Omental fat pad (tissue), 4 donors: ENCODE measurements at places on chromosomes 5 and 9. TPM values are rescaled to one million over a fixed set of nuclear protein-coding genes. Genes with fewer than 3 reads are reported as not detected.

DNA sequence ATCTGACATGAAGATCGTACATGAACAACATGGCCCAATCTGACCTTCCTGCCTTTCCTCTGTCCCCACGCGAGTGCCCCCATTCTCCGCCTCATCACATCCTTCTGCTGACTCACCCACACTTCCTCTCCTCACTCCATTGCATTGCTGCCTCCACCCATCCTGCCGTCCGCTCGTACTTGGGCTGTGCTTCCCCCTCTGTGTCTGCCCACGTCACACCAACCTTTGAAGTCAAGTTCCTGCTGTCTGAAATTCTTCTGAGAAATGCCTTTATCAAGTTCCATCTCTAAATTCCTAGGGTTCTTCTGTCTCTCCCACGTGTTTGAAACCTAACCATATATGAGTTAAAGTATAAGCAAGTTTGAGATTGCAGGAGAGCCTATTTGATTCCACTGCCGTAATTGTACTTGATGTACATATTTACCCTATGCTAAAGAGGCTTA is 18.0 kb upstream of the STARD4 start:
- DNase-seq: peak; percentile 28

- DNase-seq: no peak
Observed at GRCh38 chr5:102789469-102789868, 34.4 kb downstream of the PAM start.

GRCh38 chr9:133699546-133699945 is 38.6 kb downstream of the SARDH start:
- DNase-seq: no peak

DNA sequence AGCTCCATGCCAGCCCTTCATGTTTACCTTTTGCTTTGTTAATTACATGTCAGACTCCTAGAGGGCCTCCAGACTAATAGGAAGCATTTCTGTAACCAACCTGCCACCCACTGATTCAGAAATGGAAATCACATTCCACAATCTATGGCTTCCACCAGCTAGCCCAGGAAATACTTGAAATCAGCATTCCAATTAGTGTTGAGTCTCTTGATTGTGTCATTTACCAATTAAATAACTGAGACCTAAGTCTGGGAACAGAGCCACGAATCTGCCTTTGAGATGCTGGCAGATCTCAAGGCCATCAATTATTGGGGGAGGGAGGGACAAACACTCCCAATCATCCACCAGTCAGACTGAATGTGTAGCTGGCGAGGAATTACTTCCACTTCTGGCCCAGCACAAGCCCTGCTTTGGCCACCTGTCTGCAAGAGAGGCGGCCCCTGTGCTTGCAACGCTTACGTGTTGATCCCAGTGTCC is 27.4 kb upstream of the SAP30L start:
- DNase-seq: no peak

DNA sequence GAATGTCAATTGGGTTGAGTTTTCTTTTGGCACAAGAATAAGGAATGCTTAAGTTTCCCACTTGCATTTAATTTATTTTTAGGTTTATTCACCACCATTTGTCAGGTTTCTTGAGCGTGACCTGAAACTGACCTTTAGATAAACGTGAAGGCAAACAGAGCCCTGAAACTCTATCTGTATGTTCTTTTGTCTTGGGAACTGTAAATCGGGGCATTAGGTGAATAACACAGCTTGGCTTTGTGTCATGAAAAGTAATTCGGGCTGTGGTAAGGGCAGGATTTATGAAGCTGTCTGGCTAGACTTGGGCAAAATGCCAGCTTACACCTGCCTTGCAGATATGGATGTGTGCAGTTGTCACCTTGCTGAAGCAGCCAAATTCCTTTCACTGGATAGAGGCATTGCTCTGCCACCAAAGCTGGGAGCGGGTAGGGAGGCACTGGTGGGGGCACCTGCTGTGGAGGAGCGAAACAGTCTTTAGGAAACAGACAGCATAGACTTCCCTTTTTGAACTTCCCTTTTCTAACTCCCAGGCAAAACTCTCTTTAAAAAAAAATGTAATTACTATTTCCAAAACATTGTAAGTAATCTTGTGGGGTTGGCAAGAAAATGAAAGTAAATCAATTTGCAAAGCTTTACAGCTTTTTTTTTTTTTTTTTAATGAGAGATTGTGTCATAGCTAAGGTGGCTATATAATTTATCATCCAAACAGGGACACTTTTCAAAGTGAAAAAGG is 545.2 kb downstream of the CSNK1G3 start:
- DNase-seq: no peak

DNA sequence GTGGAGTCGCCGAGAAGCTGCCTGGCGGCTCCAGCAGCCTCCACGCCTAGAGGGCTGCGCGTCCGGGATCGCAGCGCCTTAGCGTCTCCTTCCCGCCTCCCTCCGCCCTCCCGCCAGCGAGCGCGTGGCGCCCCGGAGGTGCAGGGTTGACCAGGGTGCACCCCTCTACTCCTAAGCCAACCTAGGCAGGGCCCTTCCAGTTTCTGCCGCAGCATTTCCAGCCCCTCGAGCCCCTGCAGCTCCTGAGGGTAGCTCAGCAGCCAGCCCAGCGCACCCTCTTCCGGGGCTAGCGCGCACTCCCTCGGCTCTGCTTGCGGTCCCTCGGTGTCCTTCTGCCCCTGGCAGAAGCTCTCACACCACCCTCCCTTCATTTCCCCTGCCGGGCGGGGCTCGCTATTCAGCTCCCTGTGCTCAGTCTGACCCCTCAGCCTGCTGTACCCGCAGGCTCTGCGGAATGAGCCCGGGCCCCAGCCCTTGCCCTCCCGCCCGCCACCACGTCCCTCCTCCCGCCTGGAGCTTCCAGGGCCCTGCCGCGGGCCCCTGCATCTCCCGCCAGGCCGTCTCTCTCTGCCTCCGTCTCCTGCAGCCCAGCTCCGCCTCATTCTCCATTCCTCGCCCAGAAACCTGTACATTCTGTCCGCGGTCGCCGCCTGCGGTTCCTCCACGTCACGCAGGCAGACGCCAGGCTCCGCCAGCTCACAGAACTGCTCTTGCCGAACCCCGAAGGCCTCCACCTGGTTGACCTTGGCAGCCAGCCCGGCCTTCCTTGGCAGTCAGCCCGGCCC is 61.8 kb downstream of the SPATA31C2 start:
- no peak for DNase-seq

DNA sequence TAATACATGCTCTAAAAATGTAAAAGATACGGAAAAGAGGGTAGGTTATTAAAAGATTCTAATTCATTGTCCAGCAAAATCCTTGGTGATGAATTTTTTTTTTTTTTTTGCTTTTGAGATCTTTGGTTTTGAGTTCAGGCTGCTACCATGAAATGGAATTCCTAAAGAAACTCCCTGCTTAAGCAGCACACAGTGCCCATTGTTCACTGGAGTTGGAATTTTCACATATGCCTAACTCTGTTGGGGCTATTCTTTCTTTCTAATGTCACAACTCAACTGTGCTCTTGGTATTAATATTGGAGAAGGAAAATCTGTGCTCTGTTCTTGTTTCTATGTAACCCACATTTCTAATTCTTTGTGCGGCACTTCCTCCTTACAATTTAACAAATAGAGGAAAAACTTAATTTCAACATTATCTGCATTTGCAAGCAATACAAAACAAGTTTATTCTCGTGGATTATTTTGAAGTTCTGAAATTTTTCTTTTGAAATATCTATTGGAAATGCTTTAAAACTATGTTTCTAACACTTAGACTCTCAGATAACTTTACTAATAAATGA is 21.6 kb downstream of the MATR3 start:
- DNase-seq: no peak

- DNase-seq: no peak
Observed at GRCh38 chr5:74261421-74261820, 379.1 kb downstream of the ENC1 start.

DNA sequence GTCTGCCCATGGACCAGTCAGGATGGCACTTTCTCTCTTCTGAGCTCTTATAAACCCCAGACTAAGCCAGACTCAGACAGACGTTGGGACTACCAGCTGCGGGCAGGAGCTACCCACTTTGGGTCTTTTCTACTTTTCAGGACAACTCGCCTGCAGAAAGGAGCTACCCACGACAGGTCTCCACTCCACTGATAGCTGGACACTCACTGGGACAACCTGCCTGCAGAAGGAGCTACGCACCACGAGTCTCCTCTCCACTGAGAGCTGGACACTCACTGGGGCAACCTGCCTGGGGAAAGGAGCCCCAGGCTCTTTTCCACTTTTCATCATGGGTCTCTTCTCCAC is 1440.2 kb upstream of the ACO1 start:
- no peak for DNase-seq

DNA sequence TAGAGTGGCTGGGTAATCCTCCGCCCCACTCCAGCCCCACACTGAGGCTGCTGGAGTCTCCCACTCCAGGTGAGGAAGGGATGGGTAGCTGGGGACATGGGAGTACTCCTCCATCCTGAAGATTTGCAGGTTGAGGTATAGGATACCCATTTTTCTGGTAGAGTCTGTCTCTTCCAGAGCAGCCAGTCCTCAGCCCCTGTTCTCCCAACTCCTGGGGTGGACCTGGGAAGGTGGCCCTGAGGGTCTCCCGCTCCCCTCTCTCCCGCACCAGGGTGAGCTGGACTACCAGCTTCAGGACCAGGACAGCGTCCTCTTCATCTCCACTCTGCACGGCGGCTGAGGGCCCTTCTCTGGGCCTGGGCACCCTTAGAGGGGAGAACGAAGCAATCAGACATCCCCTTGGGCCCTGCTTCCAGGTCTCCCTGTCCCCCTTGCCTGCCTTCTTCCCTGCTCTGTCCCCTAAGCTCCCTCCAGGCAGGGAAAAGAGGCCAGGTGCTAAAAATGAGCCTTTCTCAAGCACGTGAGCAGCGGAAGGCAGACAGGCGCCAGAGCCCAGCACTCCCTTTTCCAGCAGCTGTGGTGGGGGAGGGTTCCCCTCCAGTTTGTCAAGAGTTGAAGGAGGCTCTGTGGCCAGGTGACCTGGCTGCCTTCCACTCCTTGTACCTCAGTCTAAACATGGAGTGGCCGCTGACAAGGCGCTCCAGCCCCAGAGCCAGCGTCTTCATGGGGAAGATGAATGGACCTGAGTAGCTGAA is 18.4 kb downstream of the URM1 start:
- no peak for DNase-seq

- DNase-seq: no peak
Observed at GRCh38 chr9:137032858-137033257, 970 bp upstream of the FUT7 start.

TRPM3 gene
- 9.3 TPM for total RNA-seq

DNA sequence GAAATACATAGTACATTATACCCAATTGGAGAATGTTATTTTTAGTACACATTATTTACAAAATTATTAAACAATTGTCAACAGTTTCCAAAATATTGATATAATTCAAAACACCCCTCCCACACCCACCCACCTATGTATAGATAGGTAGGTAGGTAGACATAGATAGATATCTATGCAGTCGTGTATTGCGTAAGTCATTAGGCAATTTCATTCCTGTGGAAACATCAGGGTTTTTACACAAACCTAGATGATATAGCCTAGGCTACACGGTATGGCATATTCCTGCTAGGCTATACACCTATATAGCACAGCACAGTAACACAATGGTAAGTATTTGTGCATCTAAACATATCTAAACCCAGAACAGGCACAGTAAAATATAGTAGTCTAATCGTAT is 377.3 kb downstream of the ANXA1 start:
- no peak for DNase-seq

HRH2 gene
- 7.2 TPM for total RNA-seq

DNA sequence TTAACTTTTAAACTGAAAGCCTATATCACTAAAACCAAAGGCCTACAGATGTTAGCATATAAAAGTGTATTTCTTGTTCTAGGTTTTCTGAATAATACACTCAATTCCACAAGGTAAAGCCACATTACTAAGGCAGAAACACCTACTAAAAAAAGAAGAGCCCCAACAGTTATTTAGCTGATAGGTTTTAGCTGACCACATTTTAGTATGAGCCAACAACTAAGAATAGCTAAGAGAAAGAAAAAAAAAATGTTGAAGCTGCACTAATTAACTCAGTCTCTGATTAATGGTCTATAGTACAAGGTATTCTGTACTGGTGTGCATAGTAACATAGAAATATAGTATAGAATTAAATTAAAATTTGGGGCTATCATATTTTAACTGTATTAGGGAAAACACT is 23.5 kb downstream of the ZFR start:
- DNase-seq: no peak

DNA sequence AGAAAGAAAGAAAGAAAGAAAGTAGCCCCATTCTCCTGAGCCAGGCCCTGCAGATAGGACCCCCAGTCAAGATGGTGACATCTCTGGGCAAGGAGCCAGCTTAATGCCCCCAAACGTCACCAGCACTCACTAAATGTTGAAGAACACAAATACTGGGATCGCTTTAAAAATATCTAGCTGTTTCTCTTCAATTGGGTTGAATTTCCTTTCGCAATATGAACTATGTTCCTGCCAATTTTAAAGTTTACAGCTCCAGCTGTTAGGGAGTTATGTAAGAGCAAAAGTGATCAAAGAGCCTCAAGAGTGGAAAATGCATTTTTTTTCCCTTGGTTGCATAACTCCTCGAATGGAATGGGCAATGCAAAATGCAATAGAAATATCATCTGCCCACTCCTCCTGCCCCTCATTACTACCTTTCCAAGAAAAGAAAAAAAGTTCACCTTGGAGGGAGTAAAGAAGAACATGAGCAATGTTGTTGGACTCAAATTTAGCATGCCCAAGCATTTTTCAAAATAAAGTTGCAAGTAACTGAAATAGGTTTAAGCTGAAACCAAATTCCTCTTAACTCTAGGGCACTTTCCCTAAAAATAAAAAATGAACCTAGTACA is 244.2 kb upstream of the PIK3R1 start:
- DNase-seq: no peak

- DNase-seq: no peak
Observed at GRCh38 chr5:159310511-159310910, 19.8 kb downstream of the IL12B start.

GRCh38 chr9:136085815-136086212 is 9.3 kb downstream of the NACC2 start:
- DNase-seq: no peak

DNA sequence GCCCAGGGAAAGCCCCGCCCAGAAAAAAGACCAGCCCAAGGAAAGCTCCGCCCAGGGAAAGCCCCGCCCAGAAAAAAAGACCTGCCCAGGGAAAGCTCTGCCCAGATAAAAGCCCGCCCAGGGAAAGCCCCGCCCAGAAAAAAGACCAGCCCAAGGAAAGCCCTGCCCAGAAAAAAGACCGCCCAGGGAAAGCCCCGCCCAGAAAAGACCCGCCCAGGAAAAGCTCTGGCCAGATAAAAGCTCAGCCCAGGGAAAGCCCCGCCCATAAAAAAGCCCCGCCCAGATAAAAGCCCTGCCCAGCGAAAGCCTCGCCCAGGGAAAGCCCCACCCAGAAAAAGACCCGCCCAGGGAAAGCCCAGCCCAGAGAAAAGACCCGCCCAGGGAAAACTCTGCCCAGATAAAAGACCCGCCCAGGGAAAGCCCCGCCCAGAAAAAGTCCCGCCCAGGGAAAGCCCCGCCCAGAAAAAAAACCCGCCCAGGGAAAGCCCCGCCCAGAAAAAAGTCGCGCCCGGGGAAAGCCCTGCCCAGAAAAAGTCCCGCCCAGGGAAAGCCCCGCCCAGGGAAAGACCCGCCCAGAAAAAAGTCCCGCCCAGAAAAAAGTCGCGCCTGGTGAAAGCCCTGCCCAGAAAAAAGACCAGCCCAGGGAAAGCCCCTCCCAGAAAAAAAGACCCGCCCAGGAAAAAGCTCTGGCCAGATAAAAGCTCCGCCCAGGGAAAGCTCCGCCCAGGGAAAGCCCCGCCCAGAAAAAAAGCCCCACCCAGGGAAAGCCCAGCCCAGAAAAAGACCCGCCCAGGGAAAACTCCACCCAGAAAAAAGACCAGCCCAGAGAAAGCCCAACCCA is 11.9 kb downstream of the GRIN1 start:
- no peak for DNase-seq

- no peak for DNase-seq
Observed at GRCh38 chr9:6049798-6050197, 34.4 kb upstream of the RANBP6 start.
